Heart right ventricle (tissue), 16 donors: ENCODE measurements at places on chromosomes 16 and 17. TPM values are rescaled to one million over a fixed set of nuclear protein-coding genes. Genes with fewer than 3 reads are reported as not detected.

The TNK1 gene
- 1.9 TPM for total RNA-seq

GRCh38 chr16:660459-661183, 7.3 kb upstream of the RHOT2 start:
- peak; percentile 87 for DNase-seq
- H3K27ac ChIP-seq, result peak overlapping the region; percentile 77
- H3K36me3 ChIP-seq, result no peaks in the 10 kb centered on the region

- no peak overlapping the region for H3K27ac ChIP-seq
- H3K4me3 ChIP-seq, result no peak overlapping the region
- DNase-seq, result no peak
- H3K27me3 ChIP-seq, result no peaks in the 10 kb centered on the region
Measured at GRCh38 chr16:85657267-85657650, 31.5 kb downstream of the GINS2 start.

The PERCC1 gene
- not detected for total RNA-seq

GRCh38 chr16:27819881-27820610, 243.5 kb downstream of the GSG1L start:
- H3K4me1 ChIP-seq, result no peaks in the 10 kb centered on the region
- no peak overlapping the region for H3K4me3 ChIP-seq
- no peak overlapping the region for H3K27ac ChIP-seq
- DNase-seq, result no peak

DNA sequence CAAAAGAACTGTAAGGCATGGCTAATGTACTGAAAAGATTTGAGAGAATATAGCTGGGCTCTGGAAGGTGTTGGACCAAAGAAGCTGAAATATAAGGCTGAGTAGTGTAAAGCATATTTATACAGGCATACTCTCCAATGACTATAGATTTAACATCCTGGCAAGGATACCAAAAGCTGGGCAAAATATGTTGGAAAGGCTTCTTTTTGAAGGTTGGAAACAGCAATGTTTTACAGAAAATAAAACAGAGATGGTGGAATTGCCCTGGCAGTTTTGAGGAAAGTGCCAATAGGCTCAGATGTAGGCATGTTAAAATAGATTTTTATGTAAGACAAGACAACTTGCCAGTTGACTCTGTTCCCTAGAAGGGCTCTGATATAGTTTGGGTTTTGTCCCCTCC, 184.1 kb upstream of the SHISA6 start:
- H3K27ac ChIP-seq, result no peak overlapping the region
- H3K27me3 ChIP-seq, result peaks cover 6% of the 10 kb centered on the region
- no peak for DNase-seq
- H3K36me3 ChIP-seq, result no peaks in the 10 kb centered on the region
- no peaks in the 10 kb centered on the region for H3K4me1 ChIP-seq

GRCh38 chr16:69402439-69402838, 16.6 kb upstream of the TERF2 start:
- H3K27ac ChIP-seq, result no peak overlapping the region
- no peaks in the 10 kb centered on the region for H3K27me3 ChIP-seq
- H3K36me3 ChIP-seq, result no peaks in the 10 kb centered on the region
- H3K4me1 ChIP-seq, result peaks cover 23% of the 10 kb centered on the region
- DNase-seq, result no peak

DNA sequence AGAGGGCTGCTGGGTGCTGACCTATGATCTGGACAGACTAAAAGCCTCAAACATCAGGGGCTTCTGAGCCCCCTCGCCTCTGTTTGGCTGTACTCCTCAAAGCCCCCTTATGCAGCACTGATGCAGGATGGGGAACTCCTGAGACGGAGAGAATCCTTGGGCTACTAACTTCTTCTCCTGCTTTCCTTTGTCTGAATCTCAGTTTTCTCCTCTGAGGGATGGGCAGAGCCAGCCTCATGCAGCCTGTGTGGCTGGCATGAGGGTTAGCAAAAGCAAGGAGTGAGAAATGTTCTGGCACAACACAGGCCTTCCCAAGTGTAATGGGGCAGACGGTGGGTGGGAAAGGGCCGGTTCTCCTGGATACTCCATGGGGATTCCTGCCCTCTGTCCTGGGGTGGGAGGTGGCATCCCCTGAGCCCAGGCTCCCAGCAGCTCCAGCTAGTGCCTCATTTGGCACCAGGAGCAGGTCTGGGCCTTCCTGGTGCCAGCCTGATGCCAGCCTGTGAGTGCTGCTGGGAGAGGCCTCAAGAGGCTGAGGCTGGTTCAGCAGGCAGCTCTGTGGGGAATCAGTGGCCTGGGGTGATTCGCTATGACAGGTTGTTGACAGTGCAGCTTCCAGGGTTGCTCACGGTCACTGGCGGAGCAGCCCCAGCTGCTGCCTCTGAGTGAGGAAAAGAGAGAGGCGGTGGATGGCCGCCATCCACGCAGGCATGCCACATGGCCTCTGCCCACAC, 4.0 kb upstream of the BRD7 start:
- peaks cover 4% of the 10 kb centered on the region for H3K4me1 ChIP-seq
- H3K27ac ChIP-seq, result no peak overlapping the region
- H3K27me3 ChIP-seq, result no peaks in the 10 kb centered on the region

- no peaks in the 10 kb centered on the region for H3K4me1 ChIP-seq
- H3K36me3 ChIP-seq, result no peaks in the 10 kb centered on the region
- DNase-seq, result no peak
- no peak overlapping the region for H3K27ac ChIP-seq
- no peaks in the 10 kb centered on the region for H3K27me3 ChIP-seq
Measured at GRCh38 chr17:55368706-55369105, 52.9 kb downstream of the MMD start.

DNA sequence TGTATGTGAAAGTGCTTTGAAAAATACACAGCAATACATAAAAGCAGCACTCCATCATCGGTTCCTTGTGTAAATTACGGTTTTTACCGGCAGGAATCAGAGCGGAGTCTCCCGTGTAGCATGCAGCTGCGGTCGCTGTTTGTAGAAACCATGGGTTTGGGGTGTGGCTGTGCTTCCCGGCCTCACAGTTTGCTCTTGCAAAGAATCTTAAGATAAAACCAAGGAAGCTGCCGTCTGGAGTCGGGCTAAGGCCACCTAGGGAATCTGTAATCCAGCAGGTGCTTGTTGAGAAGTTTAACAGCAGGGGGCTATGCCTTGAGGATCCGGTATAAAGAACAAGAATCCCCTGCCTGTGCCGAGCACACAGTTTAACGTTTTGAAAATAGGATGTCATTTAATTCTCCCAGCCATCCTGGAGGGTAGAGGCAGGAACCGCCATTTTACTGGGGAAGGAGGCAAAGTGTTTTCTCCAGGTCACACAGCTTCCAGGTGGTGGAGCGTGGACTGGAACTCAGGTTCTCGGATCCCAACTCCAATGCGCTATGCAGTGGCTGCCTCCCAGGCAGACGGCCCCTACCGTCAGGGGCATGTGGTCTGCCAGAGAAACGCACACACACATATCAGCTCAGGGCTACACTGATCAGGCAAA, 6.0 kb upstream of the TLCD3A start:
- no peak overlapping the region for H3K27ac ChIP-seq
- no peaks in the 10 kb centered on the region for H3K27me3 ChIP-seq
- no peaks in the 10 kb centered on the region for H3K36me3 ChIP-seq
- peaks cover 4% of the 10 kb centered on the region for H3K4me1 ChIP-seq
- H3K4me3 ChIP-seq, result no peak overlapping the region
- no peak for DNase-seq
